ENCODE measurements at places on chromosomes 3 and 15.

DNA sequence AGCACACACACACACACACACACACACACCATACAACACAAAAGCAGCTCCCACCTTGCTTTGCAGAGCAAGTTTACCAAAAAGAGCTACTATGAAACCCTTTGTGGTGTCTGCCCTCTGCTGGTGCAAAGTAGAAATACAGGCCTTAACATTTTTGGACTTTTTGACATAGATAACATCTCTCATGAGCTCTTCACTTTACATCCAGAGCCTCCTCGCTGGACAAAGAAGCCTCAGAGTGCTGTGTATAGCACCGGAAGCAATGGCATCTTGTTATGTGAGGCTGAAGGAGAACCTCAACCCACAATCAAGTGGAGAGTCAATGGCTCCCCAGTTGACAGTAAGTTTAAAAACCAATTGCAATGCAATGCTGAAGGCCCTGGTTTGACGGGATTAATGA, 157.9 kb downstream of the CHL1 start:
- DNase-seq: peak; percentile 32

- DNase-seq: peak; percentile 40
These were observed 164.8 kb upstream of the NUDT16 start for GRCh38 chr3:131216801-131217200.

- DNase-seq: no peak
These were observed 63.6 kb downstream of the SCN5A start for GRCh38 chr3:38585791-38586420.

DNA sequence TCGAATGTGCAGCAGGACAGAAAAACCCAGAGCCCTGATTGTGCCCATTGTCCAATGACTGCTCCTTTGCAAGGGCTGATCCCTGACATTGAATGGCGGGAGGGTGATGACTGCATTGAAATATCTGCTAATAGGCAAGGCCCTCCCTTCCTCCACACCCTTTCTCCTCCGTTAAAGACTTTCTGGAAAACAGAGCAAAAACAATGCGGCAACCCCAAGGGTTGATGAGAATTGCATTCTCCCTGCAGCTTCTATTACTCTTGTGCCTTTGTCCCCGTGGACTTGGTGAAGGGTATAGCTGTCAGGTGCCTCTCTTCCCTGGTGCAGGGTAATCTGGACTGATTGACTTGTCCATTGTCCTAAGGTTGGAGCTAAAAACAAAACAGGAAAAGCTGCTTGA, 71.8 kb downstream of the THSD4 start:
- DNase-seq: no peak

DNA sequence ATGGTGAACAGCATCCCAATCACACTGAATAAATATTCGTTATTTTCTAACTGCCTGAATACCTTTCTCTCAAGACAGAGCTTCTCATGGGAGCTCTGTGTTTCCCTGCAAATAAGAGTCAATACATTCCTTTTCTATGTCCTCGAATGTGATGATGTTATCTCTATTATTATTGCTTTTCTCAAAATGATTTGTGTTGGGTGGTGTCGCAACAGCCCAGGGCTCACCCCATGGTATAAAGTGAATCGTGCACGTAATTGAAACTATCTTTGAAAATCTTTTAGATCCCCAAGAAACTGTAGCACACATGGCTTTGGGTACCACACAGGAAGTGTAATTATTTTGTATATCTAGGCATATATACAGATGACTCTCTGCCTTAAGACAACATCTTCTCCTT, 190.6 kb upstream of the LRTM1 start:
- no peak for DNase-seq

GRCh38 chr3:124999897-125000435, 55.8 kb downstream of the HEG1 start:
- DNase-seq: no peak

DNA sequence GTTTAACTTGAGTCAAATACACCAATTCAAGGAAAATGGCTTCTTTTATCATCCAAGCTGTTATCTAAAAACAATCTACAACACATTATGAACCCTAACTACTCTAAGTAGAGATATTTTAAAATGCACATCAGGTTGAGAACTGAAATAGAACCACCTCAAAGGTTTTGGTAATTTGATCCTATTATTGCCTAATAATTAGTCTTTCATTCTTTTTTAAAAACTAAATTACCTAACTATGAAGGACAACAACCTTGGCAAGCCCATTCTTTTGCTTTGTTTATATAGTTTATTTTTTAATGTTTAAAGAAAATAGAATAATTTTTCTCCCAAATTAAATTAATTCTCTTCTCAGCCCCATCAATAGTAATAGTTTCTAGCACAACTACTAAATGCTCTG, 61.1 kb upstream of the PPIB start:
- no peak for DNase-seq

GRCh38 chr3:126267169-126267975, 87.0 kb upstream of the ALDH1L1 start:
- peak; percentile 16 for DNase-seq

GRCh38 chr3:186382217-186382885, 20.3 kb upstream of the DGKG start:
- DNase-seq: no peak
